Femur (tissue), 1 donor: ENCODE measurements at places on chromosomes 4 and X.

DNA sequence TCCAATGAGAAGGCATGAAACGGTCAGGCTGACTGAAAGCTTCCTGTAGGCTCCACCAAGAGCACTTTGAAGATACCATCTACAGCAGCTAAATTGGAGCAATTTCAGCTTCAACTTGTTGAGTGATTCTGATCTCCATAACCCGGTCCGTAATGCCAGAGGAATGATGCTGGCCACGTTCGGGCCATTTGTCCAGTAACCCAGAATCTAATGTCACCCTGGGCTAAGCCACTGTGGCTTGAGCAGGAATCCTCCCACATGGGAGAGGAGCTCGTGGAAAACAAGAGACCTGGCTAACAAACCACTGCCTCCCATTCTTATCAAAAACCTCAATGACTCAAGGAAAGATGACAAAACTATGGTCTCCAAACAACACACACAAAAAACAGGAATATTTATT, 14.2 kb upstream of the TCEAL4 start:
- no peak for DNase-seq

GRCh38 chrX:129496625-129497024, 26.7 kb downstream of the SMARCA1 start:
- DNase-seq = no peak

GRCh38 chrX:37662181-37662580, 23.4 kb upstream of the XK start:
- DNase-seq = no peak

DNA sequence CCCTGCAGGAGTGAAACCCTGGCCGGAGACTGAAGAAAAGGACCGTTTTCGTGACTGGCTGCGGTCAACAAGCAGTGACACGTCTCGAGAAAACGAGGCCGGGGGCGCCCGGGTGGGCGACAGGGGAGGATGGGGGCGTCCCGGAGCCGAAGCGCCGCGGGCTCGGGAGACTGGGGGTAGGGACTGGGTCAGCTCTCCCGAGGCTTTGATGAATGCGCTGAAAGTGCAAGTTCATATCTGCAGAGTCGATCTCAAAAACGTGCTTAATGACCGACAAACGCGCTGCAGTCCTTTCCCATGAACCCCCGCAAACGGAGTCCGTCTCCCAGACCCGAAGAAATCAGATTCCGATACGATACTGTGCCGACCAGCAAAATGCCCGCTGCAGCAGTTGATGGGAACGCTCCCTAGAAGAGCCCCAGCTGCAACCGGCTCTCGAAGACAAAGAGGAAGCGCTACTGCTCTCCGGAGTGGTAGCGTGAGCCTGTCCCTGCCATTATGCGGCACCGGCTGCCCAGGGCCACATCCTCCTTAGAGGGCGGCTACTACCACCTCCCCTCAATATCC, 806 bp upstream of the CD99L2 start:
- peak; percentile 50 for DNase-seq

- no peak for DNase-seq
These were observed 4.8 kb downstream of the LRRC66 start for GRCh38 chr4:52015366-52015765.

- DNase-seq = no peak
These were observed 164.1 kb upstream of the STS start for GRCh38 chrX:6983207-6983955.

DNA sequence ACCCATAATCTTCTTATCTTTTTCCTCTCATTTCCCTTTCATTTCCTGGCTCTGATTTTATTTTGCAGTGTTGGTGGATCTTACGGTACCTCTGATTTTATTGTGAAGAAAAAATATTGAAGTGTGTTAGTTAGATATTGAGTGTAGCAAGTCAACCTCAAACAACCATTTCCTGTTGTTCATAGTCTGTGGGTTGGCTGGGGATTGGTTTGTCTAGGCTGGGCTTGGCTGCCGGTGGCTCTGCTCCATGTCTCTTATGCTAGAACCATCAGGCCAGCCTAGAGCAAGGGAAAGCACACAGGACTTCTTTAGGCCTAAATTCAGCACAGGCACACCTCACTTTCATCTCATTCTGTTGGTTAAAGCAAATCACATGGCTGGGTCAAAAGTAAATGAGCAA, 383.1 kb upstream of the LCORL start:
- DNase-seq = no peak

- DNase-seq = no peak
These were observed 32.7 kb downstream of the ACE2 start for GRCh38 chrX:15567886-15568616.

DNA sequence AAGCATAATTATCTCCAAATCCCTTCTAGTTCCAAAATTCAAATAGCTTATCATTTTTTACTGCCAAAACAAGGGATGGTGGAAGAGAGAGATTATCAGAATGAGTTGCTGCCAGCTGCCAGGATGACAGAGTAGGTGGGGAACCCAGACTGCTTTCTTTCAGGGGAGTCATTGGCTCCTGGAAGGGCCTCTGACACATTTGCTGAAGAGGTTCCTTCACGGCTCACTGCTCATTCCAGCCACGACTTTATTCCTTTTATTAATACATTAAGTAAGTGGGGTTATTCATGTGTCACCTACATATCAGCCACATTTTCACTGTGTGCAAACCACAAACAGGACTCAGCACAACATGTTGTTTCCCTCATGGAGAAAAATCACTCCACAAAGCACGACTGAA, 12.7 kb upstream of the SMIM43 start:
- no peak for DNase-seq

GRCh38 chr4:99715286-99715685, 57.7 kb upstream of the C4orf54 start:
- no peak for DNase-seq

DNA sequence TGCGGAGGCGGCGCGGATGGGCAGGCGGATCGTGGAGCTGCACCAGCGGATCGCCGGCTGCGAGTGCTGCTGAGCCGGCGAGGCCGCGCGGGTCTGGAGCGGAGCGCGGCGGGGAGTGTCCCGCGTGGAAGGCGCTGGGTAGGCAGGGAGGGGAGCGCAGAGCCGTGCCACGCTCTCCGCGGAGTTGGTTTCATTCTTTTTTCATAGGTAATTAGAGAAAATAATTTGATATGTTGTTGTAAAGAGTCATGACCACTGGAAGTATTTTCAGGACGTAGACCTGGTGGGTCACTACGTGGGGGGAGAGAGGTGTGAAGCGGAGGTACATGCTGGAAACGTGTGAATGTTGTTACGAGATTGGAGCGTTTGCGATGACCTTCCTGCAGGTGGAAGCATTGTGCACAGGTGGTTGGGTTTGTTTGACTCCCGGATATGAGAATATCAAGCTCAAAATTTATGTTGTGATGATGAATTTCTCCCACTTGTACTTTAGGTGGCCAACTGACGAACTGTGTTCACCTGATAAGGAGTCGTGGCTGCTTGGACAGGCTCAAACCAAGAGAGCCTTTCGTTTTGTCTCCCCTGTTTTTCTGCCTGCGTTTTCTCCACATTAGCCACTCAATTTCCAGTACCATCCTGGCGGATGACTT, 19.1 kb upstream of the S100P start:
- DNase-seq = no peak

DNA sequence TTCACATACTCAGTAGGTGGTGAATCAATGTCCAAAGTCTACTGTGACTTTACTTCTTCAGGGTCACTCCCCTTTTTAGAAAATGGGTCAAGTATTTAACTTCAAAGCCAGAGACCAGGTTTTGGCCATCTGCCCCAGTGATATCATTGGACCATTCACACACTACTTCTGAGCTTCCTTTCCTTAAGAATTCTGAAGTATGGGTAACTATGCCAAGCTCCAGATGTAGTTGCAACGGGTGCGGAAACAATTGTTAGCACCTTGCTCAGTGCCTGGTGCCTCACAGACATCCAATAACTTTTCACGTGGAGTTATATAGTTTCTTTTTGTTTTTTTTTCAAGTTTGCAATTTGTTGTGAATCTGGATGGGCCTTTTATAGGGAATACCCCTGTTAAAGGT, 62.6 kb downstream of the TTC29 start:
- no peak for DNase-seq

DNA sequence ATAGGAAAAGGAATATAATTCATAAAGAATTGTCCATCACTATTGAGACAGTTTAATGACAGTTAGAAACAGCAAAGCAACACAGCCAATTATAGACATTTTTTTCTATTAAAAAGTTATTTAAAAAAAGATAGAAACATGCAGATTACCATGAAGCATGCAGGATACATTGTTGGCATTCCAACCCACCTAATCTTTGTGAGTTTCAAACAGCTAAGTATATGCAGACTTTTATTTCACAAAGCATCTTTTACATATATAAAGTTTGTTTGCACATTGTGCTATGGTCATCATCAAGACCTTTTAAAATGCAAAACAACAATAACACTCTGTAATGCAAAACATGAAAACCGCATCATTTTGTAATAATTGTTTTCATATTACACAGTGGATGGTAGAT, 125.9 kb upstream of the ETNPPL start:
- no peak for DNase-seq

GRCh38 chr4:13821522-13821921, 194.0 kb upstream of the BOD1L1 start:
- DNase-seq = no peak

GRCh38 chr4:30256116-30256832, 463.9 kb upstream of the PCDH7 start:
- no peak for DNase-seq

- DNase-seq = no peak
These were observed 6.1 kb upstream of the PAGE1 start for GRCh38 chrX:49701933-49702332.

DNA sequence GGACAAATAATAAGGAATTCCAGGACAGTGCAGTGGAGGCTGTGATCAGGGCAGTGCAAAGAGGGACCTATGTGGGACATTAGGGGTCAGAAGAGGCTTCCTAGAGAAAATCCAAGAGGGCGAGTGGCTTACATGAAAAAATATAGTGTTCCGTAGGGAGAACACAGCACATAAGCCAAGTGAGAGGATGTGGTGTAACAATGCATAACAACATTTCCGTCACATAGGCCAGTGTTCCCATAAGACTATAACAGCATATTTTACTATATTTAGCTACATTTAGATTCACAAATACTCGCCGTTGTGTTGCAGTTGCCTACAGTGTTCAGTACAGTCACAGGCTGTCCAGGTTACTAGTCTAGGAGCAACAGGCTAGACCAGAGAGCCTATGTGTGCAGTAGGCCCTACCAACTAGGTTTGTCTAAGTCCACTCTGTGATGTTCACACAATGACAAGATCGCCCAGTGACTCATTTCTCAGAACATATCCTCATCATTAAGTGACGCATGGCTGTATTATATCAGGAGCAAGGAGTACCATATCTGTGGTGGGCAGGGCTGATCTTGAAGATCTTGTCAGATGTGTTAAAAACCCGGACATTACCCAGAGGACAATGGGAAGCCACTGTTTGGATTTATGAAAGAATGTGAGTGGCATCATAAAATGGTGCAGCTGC, 74.0 kb upstream of the TBL1X start:
- no peak for DNase-seq

DNA sequence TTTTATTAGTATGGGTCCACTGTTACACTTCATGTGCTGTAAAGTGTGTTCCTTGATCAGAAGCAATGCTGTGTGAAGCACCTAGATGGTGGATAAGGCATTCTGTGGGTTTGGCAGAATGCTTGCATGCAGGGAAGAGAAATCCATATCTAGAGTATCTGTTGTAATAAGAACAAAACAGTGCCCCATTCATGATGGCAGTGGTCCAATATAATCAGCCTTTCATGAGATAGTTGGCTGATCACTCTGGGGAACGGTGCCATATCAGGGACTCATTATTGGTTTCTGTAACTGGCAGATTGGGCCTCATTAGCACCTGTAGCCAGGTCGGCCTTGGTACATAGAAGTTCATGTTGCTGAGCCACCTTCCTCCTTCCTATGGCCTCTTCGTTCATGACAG, 28.7 kb downstream of the STIM2 start:
- no peak for DNase-seq

DNA sequence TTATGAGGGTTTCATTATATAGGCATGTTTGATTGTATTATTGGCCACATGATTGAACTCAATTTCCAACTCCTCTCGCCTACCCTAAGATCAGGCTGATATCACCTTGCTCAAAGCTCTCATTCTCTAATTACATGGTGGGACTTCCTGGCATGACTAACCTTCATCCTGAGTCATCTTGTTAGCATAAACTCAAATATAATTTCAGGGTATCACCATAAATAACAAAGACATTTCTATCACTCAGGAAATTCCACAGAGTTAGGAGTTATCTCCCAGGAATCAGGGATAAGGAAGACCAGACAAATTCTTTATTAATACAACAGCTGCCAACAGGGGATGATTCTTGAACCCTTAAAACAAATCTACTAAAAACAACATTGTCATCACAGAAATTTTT, 90.7 kb downstream of the NDST3 start:
- no peak for DNase-seq

DNA sequence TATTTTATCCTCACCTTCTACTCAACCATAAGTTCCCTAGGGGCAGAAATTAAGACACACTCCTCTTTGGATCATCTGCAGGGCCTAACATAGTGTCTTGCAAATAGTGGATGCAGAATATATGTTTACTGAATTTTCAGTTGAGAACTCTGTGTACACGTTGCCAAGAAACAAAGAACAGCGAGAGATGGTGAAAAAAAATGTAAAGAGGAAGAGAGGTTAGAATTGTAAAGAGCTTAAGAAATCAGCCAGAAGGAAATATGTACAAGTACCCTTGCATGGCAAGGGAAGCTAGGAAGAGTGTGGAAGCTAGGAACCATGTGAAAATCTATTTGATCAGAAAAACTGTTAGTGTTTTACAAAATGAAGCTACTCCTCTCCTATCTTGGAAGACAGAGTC, 431.0 kb downstream of the SMARCA1 start:
- DNase-seq = no peak

DNA sequence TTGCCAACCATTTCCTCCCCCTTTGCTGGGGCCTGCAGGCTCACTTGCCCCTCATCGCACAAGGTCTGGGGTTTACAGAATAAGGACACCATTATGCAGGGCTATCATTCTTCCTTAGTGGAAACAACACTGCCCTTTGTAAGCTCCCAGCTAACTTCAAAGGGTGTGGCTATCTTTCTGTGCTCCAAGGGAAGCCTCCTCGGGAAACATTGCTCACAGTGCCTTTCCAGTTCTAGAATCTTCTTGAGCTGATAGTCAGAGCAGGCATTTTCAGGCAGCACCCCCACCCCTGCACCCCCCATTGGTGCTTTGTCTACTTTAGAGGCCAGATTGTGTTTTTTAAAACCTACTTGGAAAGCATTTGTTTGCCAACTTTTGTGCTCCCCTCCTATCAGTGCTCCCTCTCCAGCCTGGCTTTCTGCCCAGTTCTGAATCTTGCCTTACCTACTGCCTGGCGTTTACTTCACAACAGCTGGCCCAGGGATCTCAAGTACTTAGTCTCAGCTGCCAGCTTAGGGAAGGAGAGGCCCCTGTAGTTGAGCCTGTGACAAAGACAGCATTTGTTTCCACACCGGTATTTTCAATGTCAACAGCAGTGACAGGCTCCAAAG, 53.5 kb downstream of the PLAC1 start:
- peak; percentile 25 for DNase-seq

- DNase-seq = no peak
These were observed 26.9 kb downstream of the AFF1 start for GRCh38 chr4:86961605-86962295.

DNA sequence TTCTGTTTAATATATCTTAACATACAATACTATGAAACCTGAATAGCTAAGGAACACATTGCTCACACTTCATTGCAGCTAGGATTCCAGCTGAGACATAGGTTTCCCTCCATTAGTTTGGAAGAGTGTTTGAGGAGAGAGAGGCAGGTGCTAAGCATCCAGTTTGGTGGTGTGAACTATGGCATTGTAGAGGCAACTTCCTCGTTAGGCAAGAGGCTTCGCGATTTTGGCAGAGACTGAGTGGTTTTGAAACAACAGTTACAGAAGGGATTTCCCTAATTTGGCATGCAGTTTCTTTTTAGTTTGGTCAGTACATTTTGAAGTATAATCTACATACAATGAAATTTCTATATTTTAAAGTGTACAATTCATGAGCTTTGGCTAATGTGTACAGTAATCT, 117.1 kb upstream of the BMP3 start:
- no peak for DNase-seq
